ENCODE measurements at places on chromosomes 6 and 20.

- no peak for DNase-seq
Measured at GRCh38 chr6:161104966-161105365, 113.4 kb downstream of the MAP3K4 start.

- DNase-seq: no peak
Measured at GRCh38 chr6:155398221-155398620, 57.4 kb downstream of the NOX3 start.

DNA sequence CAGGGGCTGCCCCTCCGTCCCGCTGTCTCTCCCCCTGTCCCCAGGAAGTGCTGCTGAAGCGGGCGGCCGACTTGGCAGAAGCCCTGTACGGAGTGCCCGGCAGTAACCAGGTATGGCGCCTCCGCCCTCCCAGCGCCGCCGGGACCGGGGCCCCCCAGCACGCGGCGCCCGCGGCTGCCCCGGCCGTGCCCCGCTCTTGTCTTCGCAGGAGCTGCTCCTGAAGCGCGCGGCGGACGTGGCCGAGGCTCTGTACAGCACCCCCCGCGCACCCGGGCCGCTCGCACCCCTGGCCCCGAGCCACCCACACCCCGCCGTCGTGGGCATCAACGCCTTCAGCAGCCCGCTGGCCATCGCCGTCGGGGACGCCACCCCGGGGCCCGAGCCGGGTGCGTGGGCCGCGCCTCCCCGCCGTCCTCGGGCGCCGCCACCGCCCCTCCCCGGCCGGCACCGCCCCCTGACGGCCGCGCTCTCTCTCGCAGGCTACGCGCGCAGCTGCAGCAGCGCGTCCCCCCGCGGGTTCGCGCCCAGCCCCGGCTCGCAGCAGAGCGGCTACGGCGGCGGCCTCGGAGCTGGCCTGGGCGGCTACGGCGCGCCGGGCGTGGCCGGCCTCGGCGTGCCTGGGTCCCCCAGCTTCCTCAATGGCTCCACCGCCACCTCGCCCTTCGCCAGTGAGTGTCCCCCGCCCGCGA lies 48.4 kb downstream of the CPXM1 start:
- no peak for DNase-seq

- DNase-seq: no peak
Measured at GRCh38 chr20:20102163-20102562, 49.8 kb downstream of the CFAP61 start.

DNA sequence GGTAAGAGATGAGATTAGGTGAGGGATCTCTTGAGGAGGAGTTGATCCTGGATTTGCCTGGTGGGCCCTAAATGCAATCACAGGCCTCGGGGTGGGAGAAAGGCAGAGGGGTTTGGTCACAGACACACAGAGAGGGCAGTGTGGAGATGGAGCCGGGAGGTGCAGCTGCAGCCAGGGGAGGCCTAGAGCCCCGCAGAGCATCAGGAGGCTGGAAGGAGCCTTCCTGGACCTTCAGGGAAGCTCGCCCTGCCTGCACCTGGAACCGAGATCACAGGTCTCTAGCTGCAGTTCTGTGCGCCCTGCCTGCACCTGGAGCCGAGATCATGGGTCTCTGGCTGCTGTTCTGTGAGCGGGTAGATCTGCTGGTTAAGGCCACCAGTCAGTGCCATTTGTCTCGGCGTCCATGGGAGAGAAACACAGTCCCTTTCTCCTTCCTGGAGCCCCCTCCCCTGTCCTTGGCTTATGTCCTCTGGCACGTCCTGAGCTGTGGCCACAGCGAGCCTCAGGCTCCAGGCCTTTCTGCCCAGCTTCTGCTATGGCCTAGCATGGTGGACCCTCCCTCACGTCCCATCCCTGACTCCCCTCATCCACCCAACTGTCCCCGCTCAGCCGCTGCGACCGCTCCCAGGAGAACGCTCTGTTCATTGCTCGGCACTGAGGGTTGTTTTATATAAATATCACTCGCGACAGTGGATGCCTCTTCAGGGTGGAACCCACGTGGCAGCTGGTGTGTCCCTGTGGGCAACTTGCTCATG lies 112.0 kb downstream of the DACT2 start:
- DNase-seq: no peak

DNA sequence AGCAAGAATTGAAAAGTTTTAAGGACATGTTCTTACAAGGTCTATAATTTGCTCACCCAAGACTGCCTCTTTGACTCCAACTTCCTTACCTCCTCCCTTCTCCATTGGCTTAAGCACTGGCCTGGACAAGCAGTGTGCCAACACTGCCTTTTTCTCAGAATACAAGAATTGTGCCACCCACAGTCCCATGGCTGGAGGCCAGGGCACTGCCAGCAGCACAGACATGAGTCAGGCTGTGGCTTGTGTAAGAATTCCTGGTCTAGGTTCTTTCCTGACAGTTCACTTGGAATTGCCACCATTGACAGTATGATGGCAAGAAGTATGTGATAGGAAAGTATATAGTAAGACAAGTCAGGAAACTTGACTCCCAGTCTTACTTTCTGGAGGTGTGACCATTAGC lies 202.7 kb upstream of the MARCKS start:
- DNase-seq: peak; percentile 99

GRCh38 chr6:125485757-125486156 lies 184.0 kb upstream of the HDDC2 start:
- no peak for DNase-seq

Measured in MCF 10A (cell line).